ENCODE measurements at places on chromosomes 2 and 18.
A peak's percentile ranks its signal among the peaks of the same experiment; 100 is the strongest.

GRCh38 chr18:22951823-22952222, 18.7 kb downstream of the RBBP8 start:
- DNase-seq: no peak

DNA sequence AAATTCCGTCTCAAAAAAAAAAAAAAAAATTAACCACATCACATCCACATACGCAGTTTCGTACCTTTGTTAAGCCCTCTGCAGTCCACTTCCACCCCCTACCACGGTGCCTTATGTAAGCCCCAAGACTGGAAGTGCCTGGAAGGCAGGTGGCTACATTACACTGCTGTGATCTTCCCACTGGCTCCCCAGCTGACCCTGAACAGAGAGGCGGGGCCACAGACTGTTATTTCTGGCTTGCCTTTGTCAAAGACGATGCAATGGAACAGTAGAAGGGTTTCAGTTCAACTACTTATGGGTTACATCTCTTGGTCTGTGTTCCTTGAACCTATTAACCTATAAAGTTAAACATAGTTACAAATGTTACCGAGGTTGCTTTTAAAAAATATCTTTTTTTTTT, 15.7 kb upstream of the COX7A2L start:
- DNase-seq: no peak

DNA sequence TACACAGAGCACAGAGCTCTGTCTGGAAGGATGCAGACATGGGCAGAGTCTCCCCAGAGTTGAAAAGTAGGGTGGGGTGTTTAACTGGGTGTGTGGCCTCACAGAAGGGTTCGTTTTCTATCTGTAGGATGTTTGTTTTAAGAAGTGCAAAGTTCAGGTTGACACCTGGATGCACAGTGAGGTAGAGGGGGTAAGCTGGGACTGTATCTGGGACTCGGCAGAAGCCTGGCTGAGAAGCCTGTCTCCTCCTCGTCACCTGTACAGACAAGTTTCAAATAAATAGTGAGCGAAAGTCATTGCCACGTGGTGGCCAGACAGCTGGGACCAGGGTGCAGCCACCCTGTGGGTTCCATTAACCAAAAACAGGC, 145.9 kb downstream of the KLHL29 start:
- no peak for DNase-seq

DNA sequence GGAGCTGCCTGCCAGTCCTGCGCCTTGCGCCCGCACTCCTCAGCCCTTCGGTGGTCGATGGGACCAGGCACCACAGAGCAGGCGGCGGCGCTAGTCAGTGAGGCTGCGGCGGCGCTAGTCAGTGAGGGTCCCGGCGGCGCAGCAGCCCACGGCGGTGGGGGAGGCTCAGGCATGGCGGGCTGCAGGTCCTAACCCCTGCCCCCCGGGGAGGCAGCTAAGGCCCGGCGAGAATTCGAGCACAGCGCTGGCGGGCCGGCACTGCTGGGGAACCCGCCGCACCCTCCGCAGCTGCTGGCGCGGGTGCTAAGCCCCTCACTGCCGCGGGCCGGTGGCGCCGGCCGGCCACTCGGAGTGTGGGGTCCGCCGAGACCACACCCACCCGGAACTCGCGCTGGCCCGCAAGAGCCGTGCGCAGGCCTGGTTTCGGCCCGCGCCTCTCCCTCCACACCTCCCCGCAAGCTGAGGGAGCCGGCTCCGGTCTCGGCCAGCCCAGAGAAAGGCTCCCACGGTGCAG, 867.4 kb downstream of the DSC3 start:
- no peak for DNase-seq

- DNase-seq: no peak
Observed at GRCh38 chr18:54739476-54739875, 88.8 kb upstream of the RAB27B start.

DNA sequence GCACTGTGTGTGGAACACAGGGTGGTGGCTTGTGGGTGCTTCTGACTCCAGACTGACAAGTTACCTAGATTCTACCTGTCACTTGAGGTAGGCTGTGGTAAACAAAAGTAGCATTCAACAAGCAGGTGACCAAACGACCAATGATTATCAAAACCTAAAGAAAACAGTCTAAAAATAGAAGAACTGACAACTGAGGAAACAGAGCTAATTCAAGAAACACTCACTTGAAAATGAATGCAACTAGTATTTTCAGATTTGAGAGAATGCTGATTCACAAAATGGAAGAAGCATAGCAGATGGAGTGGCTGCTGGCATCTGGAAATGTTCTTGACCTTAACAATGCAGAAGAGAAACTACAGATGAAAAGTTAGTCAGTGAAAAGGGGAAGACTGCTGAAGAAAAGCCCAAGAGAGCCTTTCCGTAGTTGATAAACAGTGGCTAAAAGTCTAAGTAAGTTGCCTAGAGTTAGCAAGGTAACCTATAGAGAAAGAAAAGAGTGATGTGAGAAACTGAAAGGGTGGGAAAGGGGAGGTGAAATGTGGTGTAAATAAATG, 170.4 kb downstream of the NCK2 start:
- no peak for DNase-seq

GRCh38 chr2:20444993-20445910, 1.6 kb upstream of the RHOB start:
- no peak for DNase-seq

GRCh38 chr2:8790739-8791162, 46.7 kb downstream of the KIDINS220 start:
- no peak for DNase-seq

- no peak for DNase-seq
Observed at GRCh38 chr18:30342675-30343074, 699.9 kb downstream of the DSC3 start.

DNA sequence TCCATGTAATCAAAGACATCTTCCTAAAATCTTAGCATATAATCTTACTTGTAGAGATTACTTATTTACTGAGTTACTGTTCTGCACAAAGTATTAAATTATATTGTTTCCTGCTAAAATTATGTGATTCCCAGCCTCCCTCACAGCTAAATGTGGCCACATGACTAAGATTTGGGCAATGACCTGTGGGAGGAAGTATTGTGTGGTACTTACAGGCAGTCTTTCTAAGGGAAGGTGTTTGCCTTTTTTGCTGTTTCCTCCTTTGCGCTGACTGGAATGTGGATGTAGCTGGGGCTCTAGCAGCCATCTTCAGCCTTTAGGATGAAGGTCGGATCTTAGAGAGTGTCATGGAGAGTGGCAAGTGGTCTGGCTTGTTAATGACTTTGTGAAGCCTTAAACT, 146.3 kb upstream of the APCDD1 start:
- DNase-seq: no peak

- no peak for DNase-seq
Observed at GRCh38 chr2:230821261-230821990, 43.3 kb upstream of the ITM2C start.

GRCh38 chr18:32200766-32201165, 10.9 kb downstream of the MEP1B start:
- no peak for DNase-seq

- no peak for DNase-seq
Observed at GRCh38 chr2:54763636-54764291, 40.3 kb downstream of the EML6 start.

DNA sequence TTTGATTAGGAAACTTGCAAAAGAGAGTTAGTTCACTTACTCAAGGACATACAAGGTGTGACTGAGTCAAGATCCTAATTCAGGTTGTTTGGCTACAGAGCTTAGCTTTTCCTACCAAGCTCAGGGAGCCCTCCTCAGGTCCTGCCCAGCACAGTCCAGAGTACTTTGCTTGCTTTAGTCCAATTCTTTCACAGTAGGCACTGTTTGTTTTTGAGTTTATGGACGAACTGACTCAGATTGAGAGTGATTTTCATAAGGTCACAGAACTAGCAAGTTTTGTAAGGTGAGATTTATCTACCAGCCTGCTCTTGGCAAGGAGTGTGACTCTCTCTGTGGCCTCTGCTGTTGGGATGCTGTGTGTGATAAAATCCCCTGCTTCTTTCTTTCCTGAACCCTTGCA, 310.5 kb downstream of the PTPRM start:
- DNase-seq: no peak

- DNase-seq: no peak
Observed at GRCh38 chr2:85754313-85755095, 713 bp downstream of the ATOH8 start.

- no peak for DNase-seq
Observed at GRCh38 chr2:67895227-67895941, 167.4 kb downstream of the C1D start.

- DNase-seq: no peak
Observed at GRCh38 chr2:172944022-172944793, 131.4 kb upstream of the MAP3K20 start.

- DNase-seq: no peak
Observed at GRCh38 chr2:102141970-102142828, at the start of gene IL1R1. Gene IL1R1 (plus strand): TSS chr2:102142746. CDS start chr2:102157725, 14,979 bp downstream.

DNA sequence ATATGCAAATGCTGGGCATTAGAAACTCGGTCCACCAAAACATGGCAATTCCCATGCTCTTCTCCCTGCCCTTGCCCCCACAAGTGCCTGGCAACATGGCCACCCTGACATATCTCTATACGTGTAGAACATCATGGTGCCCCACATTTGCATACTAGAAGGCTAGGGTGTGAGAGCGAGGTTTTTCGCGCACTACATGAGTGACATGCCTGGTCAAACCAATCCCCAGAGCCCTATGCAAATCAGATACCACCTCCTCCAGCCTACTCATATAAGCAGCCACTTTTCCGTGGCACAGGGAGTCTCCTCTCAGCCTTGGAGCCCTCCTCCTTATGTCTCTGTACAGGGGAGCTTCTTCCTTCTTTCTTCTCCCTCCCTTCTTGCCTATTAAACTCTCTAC, 296.1 kb upstream of the GULP1 start:
- no peak for DNase-seq

DNA sequence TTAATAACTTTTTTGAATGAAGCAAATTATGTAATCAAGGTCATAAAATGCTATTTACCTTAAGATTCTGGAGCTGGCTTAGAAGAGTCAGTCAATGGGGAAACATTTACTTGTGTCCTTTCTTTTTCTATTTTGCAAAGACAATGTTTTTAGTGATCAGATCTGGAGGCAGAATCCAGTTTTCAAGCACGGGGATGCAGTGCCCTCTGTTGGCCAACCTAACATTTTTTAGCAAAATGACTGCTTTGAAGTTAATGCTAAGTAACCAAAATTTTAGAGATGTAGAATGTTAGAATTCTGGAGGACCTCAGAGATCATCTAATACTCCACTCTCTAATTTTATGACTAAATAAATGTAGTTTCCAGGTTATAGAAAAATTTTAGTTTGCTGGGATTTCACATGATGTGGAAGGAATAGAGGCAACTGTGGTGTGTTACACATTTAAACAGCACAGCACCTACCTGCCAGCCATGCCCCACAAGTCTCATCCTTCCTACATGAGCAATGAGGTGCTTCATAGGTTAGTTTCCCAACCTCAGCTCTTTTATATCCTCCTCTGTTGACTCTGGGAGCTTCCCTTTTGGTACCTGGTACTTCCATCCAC, 23.6 kb upstream of the SLC9A4 start:
- peak; percentile 40 for DNase-seq

GRCh38 chr2:205501826-205502225, 180.5 kb upstream of the NRP2 start:
- no peak for DNase-seq

DNA sequence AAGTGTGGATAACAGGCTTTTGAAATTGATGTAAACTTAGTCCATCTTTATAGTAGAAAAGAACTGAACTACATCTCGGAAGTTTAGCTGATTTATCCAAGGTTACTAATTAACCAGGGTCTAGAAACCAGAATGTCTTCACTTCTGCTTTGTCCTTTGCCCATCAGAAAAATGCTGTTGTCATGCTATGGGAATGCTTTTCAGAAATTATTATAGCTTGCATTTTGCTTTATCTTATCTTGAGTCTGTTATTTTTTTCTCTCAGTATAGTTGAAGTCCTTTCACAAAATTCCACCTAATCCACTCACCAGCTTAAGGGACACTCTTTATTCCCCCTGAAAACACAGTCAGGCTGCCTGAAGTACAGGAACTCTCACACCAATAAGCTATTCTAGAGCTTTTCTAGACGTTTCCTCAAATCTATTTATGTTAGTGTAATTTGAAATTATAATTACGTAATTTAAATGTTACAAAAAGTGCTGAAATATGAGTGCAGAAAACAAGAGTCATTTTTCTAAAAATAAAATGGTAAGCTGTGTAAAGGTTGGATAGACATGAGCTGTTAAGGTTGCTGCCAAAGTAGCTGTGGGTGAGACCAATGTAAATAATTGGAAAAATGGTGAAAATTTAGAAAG, 456.3 kb downstream of the TGIF1 start:
- DNase-seq: no peak

GRCh38 chr2:150332383-150332782, 155.1 kb downstream of the RND3 start:
- DNase-seq: no peak

DNA sequence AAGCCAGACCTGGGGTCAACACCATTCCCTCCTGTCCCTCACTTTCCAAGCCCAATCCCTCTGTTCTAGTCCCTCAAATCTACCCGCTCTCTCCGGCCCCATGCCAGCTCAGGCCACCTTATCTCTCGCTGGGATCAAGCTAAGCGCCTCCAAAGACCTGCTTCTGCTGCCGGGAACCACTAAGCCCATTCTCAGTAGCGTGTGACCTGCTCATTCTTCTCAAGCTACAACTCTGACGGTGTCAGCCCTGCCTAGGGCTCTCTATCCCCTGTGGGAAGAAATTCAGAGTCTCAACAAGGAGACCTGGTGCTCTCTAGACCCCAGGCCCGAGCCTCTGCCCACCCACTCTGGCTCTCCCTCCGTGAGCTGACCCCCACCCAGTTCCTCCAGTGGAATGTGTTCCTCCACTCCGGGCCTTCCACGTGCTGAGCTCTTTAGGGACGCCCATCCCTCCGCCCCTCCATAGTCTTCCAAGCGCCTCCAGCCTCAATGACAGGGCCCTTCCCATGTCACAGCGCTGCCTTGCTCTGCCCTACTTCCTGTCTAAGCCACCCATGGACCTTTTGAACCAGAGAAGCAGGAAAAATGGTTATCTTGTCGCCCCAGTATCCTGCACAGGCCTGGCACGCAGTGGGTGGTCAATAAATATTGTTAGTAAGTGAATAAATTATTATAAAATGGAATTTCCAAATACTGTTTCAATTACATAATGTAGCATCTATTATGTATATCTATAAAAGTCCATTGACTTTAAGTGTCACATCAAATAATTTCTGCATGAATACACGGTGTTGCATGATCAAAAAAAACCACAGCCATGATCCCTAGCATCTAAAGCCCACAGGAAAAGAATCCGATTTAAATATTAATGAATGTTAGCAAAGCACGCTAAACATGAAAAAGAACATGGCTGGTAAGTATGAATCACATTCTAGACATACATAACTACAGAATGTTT, 127.6 kb downstream of the ZNF516 start:
- DNase-seq: no peak

GRCh38 chr2:30231996-30232800, 864 bp downstream of the LBH start:
- DNase-seq: peak; percentile 55

DNA sequence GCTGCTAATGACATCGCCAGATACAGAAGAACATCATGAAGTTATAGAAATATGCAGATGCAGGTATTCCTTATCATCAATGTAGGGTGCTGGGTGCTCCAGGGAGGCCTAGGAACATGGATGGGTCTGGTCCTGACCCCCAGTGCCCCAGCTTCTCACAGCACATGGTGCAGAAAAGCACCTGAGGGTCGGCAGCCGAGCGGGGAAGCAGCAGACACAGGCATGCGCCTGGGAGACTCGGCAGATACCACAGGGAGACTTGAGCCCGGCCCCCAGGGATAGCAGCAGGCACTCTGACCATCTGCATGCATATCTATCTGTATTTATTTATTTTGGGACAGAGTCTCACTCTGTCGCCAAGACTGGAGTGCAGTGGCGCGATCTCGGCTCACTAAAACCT, 43.2 kb downstream of the TMEM18 start:
- no peak for DNase-seq
